ENCODE measurements at places on chromosomes 1 and 21.

DNA sequence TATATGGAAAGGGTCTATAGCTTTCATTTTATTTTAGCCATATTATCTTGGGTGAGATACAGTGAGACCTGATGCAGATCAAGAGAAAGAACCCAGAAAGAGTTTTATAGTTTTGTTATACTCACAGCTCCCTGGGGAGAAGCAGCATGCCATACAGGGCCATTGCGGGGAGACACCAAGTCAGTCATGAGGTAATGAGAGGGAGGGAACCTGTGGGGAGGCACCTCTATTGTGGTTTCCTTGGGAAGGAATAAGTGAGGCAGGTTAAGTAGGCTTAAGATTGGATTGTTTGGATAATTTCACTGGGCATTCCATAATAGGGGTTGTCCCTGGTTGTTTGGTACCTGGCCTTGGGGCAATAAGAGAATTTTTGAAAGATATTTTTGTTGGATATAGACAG, 19.7 kb downstream of the AXDND1 start:
- DNase-seq: no peak

DNA sequence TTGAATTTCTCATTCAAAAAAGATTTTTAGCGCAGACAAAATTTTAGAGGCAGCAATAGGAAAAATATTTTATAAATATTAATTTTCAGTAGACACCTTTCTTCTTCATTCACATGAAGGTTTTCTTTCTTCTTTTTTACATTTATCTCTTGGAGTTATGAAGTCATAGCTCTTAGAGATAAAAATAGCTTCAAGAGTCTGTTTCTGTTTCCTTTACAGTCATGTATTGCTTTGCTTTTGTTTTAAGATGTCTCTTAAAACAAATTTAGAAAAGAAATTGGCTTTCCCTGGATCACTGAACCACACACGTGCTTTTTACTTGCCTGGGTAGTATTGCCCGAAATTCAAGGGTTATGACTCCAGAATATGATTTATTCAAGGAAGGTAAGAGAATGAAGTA, 369.9 kb upstream of the LRRC7 start:
- DNase-seq: no peak

GRCh38 chr1:155591770-155592169, 18.2 kb upstream of the MSTO1 start:
- no peak for DNase-seq

GRCh38 chr1:199687321-199687720, 340.2 kb upstream of the NR5A2 start:
- DNase-seq: no peak

GRCh38 chr1:80375662-80376061, 1369.1 kb upstream of the ADGRL4 start:
- no peak for DNase-seq

GRCh38 chr1:235268379-235269125, 59.4 kb downstream of the ARID4B start:
- no peak for DNase-seq

DNA sequence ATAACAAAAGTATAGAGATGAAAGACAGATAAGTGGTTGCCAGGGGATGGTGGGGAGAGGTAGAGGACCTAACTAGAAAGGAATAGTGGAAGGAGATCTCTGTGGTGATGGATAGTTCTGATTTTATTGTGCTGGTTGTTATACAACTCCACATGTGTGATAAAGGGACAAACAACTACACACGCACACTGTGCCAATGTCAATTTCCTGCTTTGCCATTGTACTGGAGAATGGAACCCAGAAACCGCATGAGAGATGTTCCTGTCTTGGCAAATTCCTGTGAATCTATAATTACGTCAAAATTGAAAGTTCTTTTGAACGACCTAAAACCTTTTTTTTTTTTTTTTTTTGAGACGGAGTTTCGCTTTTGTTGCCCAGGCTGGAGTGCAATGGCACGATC, 11.0 kb downstream of the TNFRSF9 start:
- no peak for DNase-seq

DNA sequence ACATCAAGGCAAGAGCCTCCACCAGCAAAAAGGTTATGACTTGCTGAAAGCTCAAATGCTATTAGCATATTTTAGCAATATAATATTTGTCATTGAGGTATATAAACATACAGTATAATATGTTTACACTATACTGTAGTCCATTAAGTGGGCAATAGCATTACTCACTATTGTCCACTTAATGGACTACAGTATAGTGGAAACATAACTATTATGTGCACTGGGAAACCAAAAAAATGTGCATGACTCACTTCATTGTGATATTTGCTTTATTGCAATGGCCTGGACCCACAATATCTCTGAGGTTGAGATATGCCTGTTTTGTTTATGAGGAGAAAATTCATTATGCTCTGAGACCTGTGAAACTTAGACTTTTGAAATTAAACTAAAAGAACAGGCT, 300.0 kb downstream of the BARHL2 start:
- DNase-seq: no peak

- DNase-seq: no peak
These were observed 115.1 kb downstream of the HIVEP3 start for GRCh38 chr1:41803656-41804055.

- DNase-seq: no peak
These were observed 79.2 kb upstream of the RALGPS2 start for GRCh38 chr1:178645808-178646200.

Data from vagina (tissue), 2 donors.